B cell (primary cell): ENCODE measurements at places on chromosomes 4 and X. TPM values are rescaled to one million over a fixed set of nuclear protein-coding genes. Genes with fewer than 3 reads are reported as not detected.
A peak's percentile ranks its signal among the peaks of the same experiment; 100 is the strongest.

GRCh38 chrX:119042040-119042439 is 30.8 kb upstream of the CT47C1 start:
- H3K27ac ChIP-seq, result no peak overlapping the region
- H3K4me1 ChIP-seq, result no peaks in the 10 kb centered on the region
- no peaks in the 10 kb centered on the region for H3K36me3 ChIP-seq
- no peak overlapping the region for H3K4me3 ChIP-seq
- DNase-seq, result no peak

GRCh38 chr4:126395664-126396063 is 1080.9 kb downstream of the FAT4 start:
- no peak for DNase-seq
- H3K27ac ChIP-seq, result no peak overlapping the region
- no peak overlapping the region for H3K4me3 ChIP-seq
- no peaks in the 10 kb centered on the region for H3K27me3 ChIP-seq

- no peak overlapping the region for H3K4me3 ChIP-seq
- no peak overlapping the region for H3K27ac ChIP-seq
- no peak for DNase-seq
These were observed 5.3 kb upstream of the CCDC158 start for GRCh38 chr4:76426272-76426671.

DNA sequence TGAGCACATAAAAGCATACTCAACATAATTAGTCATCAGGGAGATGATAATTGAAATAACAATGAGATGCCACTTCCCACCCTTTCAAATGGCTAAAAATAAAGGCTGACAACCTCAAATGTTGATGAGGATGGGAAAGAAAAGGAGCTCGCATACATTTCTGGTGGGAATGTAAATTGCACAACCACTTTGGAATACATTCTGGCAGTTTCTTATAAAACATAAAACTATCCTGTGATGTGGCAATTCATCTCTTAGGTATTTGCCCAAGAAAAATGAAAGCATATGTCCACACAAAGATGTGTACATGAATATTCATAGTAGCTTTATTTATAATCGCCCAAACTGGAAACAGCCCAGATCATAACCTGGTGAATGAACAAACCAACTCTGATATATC is 687 bp upstream of the ZNF275 start:
- no peak overlapping the region for H3K27ac ChIP-seq
- H3K36me3 ChIP-seq, result no peaks in the 10 kb centered on the region
- H3K4me3 ChIP-seq, result no peak overlapping the region
- no peak for DNase-seq
- H3K4me1 ChIP-seq, result peaks cover 33% of the 10 kb centered on the region

GRCh38 chr4:92172203-92172602 is 131.6 kb upstream of the GRID2 start:
- no peaks in the 10 kb centered on the region for H3K27me3 ChIP-seq
- no peaks in the 10 kb centered on the region for H3K4me1 ChIP-seq
- no peak overlapping the region for H3K27ac ChIP-seq
- H3K36me3 ChIP-seq, result no peaks in the 10 kb centered on the region
- no peak overlapping the region for H3K4me3 ChIP-seq
- no peak for DNase-seq

GRCh38 chr4:92101737-92102172 is 202.0 kb upstream of the GRID2 start:
- no peak overlapping the region for H3K4me3 ChIP-seq
- H3K36me3 ChIP-seq, result no peaks in the 10 kb centered on the region

- H3K27ac ChIP-seq, result no peak overlapping the region
- DNase-seq, result no peak
These were observed 53.1 kb upstream of the GLRA2 start for GRCh38 chrX:14476205-14476604.

DNA sequence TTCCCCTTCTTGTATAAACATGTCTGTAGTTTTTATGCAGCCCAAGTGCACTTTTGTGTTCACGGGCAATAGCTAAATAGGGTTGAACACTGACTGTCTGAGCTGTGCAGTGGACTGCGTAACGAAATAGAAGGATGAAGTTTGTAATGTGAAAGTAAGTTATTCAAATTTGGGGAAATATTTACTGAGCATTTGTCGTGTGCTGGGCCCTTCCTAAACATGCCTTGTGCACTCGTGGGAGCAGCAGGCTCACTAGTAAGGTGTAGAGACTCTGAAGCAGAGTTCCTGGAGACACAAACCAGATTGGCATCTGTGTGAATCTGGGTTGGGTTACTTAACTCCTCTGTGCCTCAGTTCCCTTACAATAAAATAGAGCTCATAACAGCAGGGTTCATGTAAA is 51.7 kb upstream of the C1QTNF7 start:
- peak overlapping the region; percentile 59 for H3K27ac ChIP-seq
- H3K4me3 ChIP-seq, result peak overlapping the region; percentile 31
- H3K36me3 ChIP-seq, result no peaks in the 10 kb centered on the region

GRCh38 chr4:144557404-144557803 is 88.6 kb upstream of the HHIP start:
- H3K27ac ChIP-seq, result no peak overlapping the region
- H3K27me3 ChIP-seq, result no peaks in the 10 kb centered on the region
- no peak for DNase-seq
- no peak overlapping the region for H3K4me3 ChIP-seq
- no peaks in the 10 kb centered on the region for H3K36me3 ChIP-seq

- no peaks in the 10 kb centered on the region for H3K4me1 ChIP-seq
- no peak overlapping the region for H3K4me3 ChIP-seq
- H3K27ac ChIP-seq, result no peak overlapping the region
- no peaks in the 10 kb centered on the region for H3K36me3 ChIP-seq
- H3K27me3 ChIP-seq, result peaks cover 7% of the 10 kb centered on the region
These were observed 4.3 kb downstream of the EPHA5 start for GRCh38 chr4:65665771-65666523.

GRCh38 chr4:39043058-39043860 is 11.1 kb upstream of the TMEM156 start:
- no peaks in the 10 kb centered on the region for H3K27me3 ChIP-seq
- H3K4me1 ChIP-seq, result peaks cover 42% of the 10 kb centered on the region
- peak overlapping the region; percentile 56 for H3K4me3 ChIP-seq
- H3K36me3 ChIP-seq, result no peaks in the 10 kb centered on the region

- H3K36me3 ChIP-seq, result no peaks in the 10 kb centered on the region
- no peak overlapping the region for H3K27ac ChIP-seq
- no peak overlapping the region for H3K4me3 ChIP-seq
These were observed 482.9 kb downstream of the NAF1 start for GRCh38 chr4:162683659-162684370.

DNA sequence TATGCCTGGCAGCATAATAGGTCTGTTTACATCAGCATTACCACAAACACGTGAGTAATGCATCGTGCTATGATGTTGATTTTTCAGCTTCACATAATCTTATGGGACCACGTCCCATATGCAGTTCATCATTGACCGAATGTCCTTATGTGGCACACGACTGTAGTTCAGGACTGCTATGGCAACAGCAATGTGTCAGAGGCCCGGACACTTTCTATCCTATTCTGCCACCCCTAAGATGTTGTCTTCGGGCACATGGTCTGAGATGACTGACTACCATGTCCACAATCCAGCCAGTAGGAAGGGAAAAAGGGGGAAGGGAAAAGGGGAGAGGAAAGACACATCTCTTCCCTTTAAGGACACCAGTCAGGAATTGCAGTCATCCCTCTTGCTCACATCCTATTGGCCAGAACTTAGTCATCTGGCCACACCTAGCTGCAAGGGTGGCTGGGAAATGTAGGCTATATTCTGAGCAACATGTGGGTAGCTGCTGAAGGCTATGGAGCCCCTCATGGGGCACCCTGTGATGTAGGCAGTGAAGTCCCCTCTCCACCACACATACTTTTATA is 196.0 kb upstream of the RBPJ start:
- no peaks in the 10 kb centered on the region for H3K36me3 ChIP-seq
- H3K27me3 ChIP-seq, result peaks cover 11% of the 10 kb centered on the region
- no peak overlapping the region for H3K27ac ChIP-seq

DNA sequence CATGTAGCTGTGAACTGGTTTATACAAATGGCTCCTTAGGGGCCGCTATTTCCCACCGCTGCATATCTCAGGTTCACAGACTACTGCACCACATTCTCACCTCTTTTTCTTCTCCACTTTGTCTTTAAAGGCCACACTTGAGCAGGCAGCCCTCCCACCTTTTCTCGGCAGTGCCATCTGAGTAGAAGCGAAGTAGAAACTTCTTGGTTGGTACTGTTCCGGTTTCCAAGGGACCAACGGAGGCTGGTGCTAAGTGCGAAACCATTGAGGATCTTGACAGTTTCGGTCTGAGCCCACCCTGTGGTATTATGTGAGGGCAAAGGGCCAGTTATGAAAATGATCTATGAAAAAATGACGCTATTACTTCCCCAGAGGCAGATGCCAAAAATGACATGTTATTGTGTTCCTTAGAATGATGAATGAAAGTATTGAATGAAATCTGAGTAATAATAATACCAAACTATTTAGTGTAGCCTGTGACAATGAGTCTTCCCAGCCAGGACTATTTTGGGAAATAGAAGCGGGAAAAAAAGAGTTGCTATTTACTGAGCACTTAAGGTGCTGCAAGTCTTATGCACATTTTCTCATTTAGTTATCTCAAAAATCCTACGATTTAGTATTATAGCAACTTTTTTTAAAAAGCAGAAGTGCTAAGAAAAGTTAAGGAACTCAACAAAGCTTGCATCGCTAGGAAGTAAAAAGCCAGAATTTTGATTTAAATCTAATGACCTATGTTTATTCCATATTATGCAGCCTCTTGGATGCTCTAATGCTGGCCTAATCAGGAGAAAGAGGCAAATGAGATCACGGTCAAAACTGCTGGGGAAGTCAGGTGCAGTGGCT is 29.6 kb upstream of the CHRNA9 start:
- no peaks in the 10 kb centered on the region for H3K27me3 ChIP-seq
- H3K4me3 ChIP-seq, result peak overlapping the region; percentile 16
- peak; percentile 87 for DNase-seq
- no peaks in the 10 kb centered on the region for H3K36me3 ChIP-seq
- peaks cover 96% of the 10 kb centered on the region for H3K4me1 ChIP-seq

DNA sequence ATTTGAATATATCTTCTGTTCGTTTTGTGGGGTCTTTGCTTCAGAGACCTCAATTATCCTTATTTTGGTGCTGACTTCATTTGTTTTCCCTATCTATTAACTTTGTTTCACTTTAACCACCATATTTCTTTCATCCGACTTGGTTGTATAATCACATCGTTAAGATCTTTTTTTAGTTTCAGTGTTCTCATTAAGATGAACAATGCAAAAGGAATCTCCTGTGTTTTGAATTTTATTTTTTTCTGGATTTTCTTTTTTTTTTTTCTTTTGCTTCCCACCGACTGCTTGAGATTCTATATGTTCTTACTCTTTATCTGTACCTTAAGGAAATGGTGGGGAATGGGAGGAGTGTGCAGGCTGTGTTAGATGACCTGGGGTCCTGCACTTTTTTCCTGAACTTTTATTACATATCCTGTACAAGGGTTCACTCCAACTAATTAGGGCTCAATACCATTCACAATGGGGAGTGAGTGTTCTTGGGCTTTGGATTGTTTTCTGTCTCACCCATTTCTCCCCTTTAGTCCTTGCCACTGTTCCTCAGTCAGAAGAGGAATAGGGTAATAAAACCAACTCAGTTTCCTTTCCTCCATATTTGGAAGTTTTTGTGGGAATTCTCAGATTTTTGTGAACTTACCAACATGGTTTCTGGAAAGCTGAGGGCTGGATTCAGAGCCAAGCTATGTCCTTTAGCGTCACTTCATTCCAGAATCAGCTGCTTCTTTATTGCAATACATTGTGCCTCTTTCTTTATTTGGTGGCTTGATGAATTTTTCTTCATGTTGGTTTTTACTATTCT is 43.2 kb upstream of the BMPR1B start:
- H3K4me3 ChIP-seq, result no peak overlapping the region
- H3K27me3 ChIP-seq, result no peaks in the 10 kb centered on the region
- no peaks in the 10 kb centered on the region for H3K36me3 ChIP-seq
- no peak for DNase-seq

GRCh38 chrX:24204331-24204730 is 54.8 kb downstream of the ZFX start:
- H3K4me1 ChIP-seq, result peaks cover 14% of the 10 kb centered on the region
- H3K4me3 ChIP-seq, result no peak overlapping the region
- DNase-seq, result no peak
- H3K36me3 ChIP-seq, result peaks cover 2% of the 10 kb centered on the region
- H3K27ac ChIP-seq, result no peak overlapping the region

DNA sequence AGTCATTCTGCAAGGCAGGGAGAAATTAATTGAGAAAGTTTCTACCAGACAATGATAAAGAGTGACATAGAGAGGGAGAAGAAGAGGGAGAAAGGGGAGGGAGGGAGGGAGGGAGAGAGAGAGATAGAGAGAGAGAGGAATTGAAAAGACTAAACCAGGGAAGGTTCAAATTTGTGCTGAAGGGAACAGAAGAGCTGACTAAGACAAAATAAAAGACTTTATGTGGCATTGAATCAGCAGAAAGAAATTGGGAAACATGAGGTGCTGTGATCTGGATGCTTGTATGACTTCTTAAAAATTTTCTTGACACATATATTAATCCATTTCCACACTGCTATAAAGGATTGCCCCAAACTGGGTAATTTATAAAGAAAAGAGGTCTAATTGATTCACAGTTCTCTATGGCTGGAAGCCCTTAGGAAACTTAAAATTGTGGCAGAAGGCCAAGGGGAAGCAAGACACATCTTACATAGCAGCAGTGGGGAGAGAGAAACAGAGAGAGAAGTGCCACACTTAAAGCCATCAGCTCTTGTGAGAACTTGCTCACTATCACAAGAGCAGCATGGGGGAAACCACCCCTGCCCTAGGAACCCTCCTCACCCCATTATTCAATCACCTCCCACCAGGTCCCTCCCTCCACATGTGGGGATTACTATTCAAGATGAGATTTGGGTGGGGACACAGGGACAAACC is 13.5 kb upstream of the CXCL6 start:
- no peak overlapping the region for H3K4me3 ChIP-seq
- H3K36me3 ChIP-seq, result no peaks in the 10 kb centered on the region
- no peaks in the 10 kb centered on the region for H3K4me1 ChIP-seq

- no peak overlapping the region for H3K27ac ChIP-seq
- no peaks in the 10 kb centered on the region for H3K36me3 ChIP-seq
- H3K27me3 ChIP-seq, result no peaks in the 10 kb centered on the region
- peaks cover 7% of the 10 kb centered on the region for H3K4me1 ChIP-seq
- H3K4me3 ChIP-seq, result no peak overlapping the region
These were observed 4.7 kb downstream of the GUCY1B1 start for GRCh38 chr4:155763551-155763950.

The PASD1 gene
- not detected in 2 replicates for polyA plus RNA-seq

The UGT2B10 gene
- polyA plus RNA-seq, result not detected in 2 replicates

The POF1B gene
- 0.14 and 0.78 TPM in 2 replicates for polyA plus RNA-seq

The PWWP3B gene
- polyA plus RNA-seq, result not detected in 2 replicates

The PLS3 gene
- not detected in 2 replicates for polyA plus RNA-seq

The NXF3 gene
- polyA plus RNA-seq, result not detected in 2 replicates

The BTC gene
- polyA plus RNA-seq, result not detected in 2 replicates

The RNF150 gene
- not detected in 2 replicates for polyA plus RNA-seq

The FGFBP1 gene
- polyA plus RNA-seq, result not detected in 2 replicates
